Activated CD4-positive, alpha-beta T cell treated with anti-CD3 and anti-CD28 coated beads, Interleukin-2, amount 50 U/mL, for 1 hour (primary cell): ENCODE measurements at places on chromosomes 7 and 10.

GRCh38 chr7:127632276-127632910 is 14.5 kb upstream of the PAX4 start:
- DNase-seq, result no peak

DNA sequence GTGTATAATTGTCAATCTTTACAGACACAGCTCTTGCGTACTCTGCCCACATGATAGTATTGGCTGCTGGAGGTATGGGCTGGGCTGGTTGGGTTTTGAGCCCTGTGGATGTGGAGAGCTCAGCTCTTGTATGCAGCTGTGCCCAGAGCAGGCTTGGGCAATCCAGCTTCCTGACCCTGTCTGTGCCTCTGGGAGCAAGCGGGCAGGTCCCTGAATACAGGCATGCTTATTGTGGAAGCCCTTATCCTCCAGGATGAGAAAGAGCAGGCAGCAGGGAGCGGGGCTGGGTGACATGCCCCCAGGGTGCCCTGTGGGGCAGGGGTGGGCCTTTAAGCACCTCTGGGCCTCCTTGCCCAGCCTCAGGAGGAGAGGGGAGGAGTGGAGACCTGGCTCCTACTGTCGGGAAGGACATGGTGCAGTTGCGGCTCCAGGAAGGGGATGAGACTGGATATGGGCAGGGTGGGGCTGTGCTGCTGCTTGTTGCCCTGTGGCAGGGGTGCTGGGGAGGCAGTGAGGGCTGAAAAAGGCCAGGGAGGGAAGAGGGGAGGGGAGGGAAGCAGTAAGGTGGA is 32.7 kb upstream of the SH2D4B start:
- no peak for DNase-seq

DNA sequence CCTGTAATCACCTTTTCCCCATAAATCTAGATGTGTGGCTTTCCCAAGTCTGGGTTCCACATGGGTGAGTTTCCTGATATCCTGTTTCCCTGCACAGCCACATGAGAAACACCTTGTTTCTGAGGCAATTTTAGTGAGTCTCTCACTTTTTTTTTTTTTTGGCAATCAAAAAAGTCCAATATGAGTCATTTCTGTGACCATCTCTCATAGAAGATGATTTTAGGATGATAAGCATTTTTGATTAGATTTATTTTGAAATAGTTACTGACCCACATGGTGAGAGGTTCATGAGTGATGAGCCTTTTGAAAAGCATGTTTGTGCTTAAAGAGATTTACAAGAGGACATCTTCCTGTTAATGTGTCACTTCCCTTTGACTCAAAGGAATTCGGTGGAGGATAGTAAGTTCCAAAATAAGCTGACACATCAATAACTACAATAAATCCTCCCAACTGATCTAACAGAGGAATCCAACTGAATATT is 464.0 kb downstream of the INHBA start:
- no peak for DNase-seq

DNA sequence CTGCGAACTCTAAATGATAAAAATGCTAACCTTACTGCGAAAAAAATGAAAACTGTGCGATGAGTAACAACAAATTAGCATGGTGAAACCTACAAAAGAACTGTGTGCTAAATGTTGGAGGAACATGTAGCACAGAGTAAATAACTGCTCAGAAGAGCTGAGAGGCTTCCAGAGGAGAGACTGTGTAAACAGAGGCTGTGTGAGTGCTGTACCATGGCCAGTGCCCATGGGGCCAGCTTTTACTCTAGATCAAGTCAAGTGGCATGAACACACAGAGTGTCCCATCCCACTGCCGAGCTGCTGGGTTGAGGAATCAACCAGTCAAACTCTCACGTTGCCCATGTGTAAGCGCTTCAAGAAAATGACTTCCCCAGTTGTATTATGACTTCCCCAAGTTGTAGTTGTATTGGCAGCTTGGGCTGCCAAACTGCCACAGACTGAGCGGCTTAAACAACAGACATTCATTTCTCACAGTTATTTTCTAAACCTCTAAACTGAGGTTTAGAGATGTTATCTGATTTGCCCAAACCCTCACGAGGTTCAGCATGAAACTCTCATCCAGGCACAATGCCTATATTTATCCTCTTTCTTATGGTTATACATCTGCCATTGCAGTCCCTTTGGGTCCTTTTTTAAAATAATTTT is 270.7 kb downstream of the ABCA13 start:
- no peak for DNase-seq

- DNase-seq, result no peak
Observed at GRCh38 chr10:116968331-116968730, 36.7 kb downstream of the SHTN1 start.

DNA sequence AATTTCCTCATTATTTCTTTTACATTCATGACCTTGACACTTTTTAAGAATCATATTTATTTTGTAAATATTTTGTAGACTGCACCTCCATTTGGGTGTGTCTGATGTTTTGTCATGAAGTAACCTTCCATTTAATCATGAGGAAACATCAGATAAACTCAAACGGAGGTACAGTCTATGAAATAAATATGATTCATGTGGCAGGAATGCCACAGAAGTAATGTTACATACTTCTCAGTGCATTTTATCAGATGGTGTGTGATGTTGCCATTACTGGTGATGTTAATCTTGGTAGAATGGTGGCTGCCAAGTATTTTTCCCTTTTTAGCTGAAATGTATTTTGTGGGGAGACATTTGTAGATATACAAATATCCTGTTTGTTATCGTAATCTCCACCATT is 64.9 kb downstream of the ZNF37A start:
- no peak for DNase-seq
